ENCODE measurements at places on chromosomes 4 and X.

- DNase-seq: no peak
These were observed 111.6 kb upstream of the WDR17 start for GRCh38 chr4:175953960-175954521.

- no peak for DNase-seq
These were observed 1.7 kb upstream of the MTNR1A start for GRCh38 chr4:186557061-186557460.

- DNase-seq: no peak
These were observed 250.4 kb downstream of the TMA16 start for GRCh38 chr4:163744861-163745260.

- peak; percentile 37 for DNase-seq
These were observed 205.3 kb downstream of the TENM3 start for GRCh38 chr4:182448281-182449151.

DNA sequence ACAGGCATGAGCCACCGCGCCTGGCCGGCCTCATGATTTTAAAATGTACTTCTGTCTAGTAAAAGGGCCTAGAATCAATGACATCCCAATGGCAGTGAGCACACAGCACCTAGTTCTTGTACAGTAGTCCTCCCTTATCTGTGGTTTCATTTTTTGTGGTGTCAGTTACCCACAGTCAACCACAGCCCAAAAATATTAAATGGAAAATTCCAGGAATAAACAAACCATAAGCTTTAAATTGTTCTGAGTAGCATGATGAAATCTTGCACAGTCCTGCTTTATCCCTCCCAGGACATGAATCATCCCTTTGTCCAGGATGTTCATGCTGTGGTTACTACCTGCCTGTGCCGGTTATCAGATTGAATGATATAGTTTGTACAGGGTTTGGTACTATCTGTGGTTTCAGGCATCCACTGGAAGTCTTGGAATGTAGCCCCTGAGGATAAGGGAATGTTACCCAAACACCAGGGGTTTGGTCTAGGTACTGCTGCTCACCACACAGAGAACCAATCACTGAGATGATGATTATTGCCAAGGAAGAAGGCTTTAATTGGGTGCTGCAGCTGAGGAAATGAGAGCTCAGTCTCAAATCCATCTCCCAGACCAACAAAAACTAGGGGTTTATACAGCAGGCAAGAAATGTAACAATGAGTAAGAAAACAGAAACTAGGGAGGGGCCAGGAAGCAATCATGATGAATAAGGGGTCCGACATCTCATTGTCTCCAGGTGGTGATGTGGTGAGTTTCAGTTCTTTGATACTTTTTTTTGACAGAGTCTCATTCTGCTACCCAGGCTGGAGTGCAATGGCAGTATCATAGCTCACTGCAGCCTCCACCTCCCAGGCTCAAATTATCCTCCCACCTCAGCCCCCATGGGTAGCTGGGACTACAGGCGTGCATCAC is 16.2 kb upstream of the FHL1 start:
- DNase-seq: no peak

- DNase-seq: no peak
These were observed 367.2 kb downstream of the BMPR1B start for GRCh38 chr4:95124906-95125504.

GRCh38 chr4:7335344-7336066 is 99.2 kb downstream of the PSAPL1 start:
- no peak for DNase-seq

GRCh38 chr4:53267026-53267425 is 98.8 kb downstream of the SCFD2 start:
- DNase-seq: no peak

- DNase-seq: no peak
These were observed 254.0 kb downstream of the SNCA start for GRCh38 chr4:89582756-89583505.

GRCh38 chrX:4570151-4570550 is 856.7 kb upstream of the PRKX start:
- DNase-seq: no peak

DNA sequence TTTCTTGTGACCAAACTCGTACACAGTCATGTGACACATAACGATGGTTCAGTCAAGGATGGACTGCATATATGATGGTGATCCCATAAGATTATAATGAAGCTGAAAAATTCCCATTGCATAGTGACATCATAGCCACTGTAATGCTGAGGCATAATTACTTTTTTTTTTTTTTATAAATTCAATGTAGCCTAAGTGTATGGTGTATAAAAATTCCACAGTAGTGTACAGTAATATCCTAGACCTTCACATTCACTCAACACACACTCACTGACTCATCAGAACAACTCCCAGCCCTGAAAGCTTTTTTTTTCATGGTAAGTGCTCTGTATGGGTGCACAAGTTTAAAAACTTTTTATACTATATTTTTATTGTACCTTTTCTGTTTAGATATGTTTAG is 105.0 kb downstream of the AREG start:
- DNase-seq: no peak

GRCh38 chrX:24920769-24921168 is 95.0 kb downstream of the ARX start:
- DNase-seq: no peak

GRCh38 chrX:30525732-30526131 is 51.8 kb downstream of the TASL start:
- DNase-seq: no peak

GRCh38 chr4:111662496-111662895 is 482.8 kb upstream of the FAM241A start:
- no peak for DNase-seq

- DNase-seq: no peak
These were observed 207.9 kb upstream of the FAM241A start for GRCh38 chr4:111937368-111937767.

DNA sequence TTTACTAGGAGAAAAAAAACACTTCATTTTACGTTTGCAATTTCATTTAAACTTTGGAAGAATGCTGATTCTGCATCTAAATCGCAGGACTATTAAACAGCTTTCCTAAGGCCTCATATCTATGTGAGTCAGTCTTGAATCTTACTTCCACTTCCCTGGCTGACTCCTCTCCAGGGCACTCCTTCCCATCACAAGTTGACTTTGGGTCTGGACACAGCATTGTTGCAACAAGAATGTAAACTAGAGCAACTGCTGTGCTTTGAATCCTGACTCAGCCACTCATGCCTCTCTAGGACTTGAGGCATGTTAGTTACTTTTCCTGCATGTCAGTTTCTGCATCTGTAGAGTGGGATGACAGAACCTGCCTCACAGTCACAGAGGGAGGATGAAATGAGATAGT is 413.8 kb downstream of the FAT4 start:
- no peak for DNase-seq

DNA sequence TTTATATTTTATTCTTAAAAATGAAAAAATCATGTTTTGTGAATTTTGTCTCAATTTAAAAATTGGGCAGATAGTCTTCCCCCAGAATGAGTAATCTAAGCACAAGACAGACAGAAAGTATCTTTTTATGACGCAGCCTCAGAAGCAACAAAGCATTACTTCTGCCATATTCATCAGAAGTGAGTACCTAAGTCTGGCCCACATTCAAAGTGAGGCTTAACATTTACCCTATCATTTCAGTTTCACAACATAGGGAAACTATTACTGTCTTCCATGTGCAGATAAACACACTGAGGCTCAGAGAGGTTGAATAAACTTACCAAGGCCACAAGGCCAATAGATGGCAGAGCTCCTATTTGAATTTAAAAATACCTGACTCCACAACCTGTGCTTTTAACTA is 4.4 kb upstream of the PRDX4 start:
- DNase-seq: no peak

DNA sequence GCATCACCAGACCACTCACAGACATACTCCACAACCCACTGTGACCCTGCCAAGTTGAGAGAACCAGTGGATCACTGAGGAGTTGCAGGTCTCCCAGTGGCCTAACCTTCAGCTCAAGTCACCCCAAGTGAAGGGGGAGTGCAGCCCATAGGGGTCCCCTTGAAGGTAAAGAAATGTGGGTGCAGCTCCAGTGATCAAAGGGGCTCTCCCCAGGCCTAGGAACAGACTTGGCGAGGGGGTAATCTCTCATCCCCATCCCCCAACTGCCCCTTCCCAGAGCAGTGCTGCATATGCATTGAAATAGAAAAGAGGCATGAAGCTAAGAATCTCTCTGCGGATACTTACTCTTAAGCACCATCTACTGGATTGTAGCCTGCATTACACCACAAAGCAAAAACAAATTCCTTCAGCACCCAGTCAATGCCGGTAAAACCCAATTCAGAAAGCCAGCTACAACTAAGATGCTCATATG is 27.0 kb downstream of the MAGEE1 start:
- no peak for DNase-seq

DNA sequence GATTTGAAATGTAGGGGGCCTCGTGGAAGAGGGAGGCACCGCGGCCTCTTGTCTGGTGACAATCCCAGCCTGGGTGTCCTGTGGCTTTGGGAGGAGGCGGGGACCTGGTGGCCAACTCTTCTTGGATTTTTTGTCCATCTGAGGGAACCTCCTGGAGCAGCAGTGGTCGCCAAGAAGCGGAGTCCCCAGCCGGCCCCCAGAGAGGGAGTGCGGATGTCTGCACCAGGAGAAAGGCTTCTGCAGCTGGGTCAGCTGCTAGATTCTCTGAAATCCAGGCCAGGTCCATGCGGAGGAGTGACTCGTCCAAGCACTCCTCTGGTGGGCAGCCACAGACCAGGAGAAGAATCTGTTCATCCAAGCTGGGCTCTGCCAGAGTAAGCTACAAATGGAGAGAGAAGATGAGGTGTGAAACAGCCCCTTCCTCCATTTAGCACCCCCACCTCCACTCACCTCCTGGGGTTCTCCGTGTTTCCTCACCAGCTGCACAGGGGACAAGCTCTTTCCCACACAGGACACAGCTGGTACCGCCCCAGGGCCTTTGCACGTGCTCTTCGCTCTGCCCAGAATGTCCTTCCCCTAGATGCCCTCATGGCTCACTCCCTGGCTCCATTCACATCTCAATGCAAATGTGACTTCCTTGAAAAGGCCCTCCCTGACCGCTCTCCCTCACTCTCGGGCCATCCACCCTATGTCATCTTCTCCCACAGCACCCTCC is 27.6 kb downstream of the C4orf50 start:
- no peak for DNase-seq

GRCh38 chr4:2261110-2261852 is 628 bp downstream of the MXD4 start:
- no peak for DNase-seq

- no peak for DNase-seq
These were observed 178.3 kb downstream of the RASL11B start for GRCh38 chr4:53040459-53040815.

DNA sequence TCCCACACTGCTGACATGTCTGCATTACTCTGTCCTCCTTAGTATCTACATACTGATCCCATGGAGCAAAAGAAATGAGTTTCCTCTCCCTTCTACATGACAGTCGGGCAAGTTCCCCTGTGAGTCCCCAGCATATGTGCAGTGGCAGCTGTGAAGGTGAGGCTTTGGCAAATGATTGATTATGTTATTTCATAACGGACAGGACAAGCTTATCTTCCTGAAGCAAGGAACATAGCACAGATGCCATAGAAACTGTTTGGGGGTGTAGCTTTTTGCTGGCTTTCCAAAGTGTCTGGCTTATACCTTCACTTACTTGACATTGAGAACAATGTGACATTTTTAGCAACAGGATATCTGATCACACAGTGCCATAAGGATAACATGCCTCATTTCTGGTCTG is 136.8 kb upstream of the PDLIM3 start:
- DNase-seq: no peak

DNA sequence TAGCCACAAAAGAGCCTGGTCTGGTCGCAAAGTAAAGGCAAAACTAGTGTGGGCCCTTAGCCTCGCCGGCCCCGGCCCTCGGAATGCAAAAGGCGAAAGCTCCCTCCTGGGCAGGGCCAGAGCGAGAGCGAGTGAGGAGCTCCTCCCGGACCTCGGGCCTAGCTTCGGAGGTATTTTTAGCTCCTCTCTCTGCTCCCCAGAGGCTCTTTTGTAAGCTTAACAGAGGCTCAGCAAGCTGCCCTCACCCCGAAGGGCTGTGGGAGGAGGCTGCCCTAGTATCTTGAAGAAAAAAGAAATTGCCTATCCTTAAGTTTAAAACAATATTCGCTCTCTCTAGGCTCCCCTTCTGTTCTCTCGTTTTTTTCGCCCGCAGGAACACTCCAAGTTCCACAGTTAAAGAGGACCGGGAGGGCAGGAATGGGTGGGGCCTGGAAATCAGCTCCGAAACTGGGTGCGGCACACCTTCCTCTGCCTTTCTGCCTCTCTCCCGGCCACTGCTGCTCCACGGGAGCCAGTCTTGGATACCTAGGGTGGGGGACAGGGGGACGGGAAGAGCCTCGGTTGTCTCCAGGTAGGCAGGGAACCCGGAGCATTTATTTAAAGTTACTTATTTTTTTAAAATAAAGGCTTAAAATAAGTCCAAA is 12.1 kb downstream of the HAND2 start:
- no peak for DNase-seq

- no peak for DNase-seq
These were observed 177.6 kb upstream of the S100G start for GRCh38 chrX:16472345-16472744.

DNA sequence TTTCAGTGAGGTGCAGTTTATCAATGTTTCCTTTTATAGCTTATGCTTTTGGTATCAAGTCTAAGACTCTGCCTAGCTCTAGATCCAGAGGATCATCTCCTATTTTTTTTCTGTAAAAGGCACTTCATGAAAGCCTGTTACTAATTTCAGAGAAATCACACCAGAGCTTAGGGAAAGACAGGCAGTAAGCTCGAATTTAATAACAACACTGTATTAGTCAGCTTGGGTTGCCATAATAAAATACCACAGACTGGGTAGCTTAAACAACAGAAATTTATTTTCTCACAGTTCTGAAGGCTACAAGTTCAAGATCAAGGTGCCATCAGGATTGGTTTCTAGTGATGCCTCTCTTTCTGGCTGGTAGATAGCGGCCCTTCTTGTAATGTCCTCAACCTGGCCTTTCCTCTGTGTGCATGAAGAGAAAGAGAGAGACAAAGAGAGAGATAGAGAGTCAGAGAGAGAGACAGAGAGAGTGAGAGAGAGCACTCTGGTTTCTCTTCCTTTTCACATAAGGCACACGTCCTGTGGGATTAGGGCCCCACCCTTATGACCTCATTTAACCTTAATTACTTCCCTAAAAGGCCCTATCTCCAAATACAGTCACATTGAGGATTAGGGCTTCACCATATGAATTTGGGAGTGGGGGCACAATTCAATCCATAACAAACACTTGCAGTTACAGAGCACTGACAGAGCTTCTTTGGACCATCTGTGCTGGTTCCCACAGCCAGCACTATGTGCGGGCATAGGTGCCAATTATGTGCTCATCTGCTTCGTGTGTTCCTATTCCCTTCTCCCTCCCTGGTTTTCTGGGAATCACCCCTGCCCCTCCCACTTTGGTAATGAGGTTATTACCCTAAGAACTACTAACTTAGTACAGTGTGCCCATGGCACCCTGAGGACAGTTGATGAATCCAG is 114.8 kb upstream of the MED14 start:
- no peak for DNase-seq

All from NCI-H187 treated with DMSO at 0.1 percent for 48 hours (cell line).